ENCODE measurements at places on chromosomes 4 and X.
A peak's percentile ranks its signal among the peaks of the same experiment; 100 is the strongest.

DNA sequence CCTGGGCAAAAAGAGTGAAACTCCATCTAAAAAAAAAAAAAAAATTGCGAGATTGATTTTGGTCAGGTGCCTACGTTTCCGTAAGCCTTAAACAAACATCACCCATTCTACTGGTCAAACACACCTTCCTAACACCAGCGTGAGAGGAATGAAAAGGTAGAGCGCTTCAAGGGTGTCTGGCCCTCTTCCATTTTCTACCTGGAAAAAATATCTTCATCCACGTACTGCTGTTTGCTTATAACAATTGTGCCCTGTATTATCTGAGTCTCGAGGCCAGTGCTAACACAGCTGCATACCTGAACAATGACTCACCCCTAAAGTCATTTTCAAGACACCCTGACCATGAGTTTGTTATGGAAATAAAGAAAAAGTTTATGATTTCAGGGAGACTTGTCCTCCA, 13.9 kb downstream of the TMSB4X start:
- DNase-seq, result peak; percentile 91

DNA sequence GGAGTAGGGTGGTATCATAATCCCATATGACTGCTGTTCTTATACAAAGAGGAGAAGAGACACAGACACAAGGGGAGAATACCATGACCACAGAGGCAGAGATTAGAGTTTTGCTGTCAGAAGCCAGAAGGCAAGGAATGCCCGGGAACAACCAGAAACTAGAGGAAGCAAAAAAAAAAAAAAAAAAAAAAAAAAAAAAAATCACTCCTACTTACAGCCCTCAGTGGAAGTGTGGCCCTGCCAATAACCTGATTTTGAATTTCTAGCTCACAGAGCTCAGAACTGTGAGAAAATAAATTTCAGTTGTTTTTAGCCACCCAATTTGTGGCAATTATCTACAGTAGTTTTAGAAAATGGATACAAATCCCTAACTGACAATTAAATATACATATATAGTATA, 30.4 kb upstream of the UBE2NL start:
- no peak for DNase-seq

DNA sequence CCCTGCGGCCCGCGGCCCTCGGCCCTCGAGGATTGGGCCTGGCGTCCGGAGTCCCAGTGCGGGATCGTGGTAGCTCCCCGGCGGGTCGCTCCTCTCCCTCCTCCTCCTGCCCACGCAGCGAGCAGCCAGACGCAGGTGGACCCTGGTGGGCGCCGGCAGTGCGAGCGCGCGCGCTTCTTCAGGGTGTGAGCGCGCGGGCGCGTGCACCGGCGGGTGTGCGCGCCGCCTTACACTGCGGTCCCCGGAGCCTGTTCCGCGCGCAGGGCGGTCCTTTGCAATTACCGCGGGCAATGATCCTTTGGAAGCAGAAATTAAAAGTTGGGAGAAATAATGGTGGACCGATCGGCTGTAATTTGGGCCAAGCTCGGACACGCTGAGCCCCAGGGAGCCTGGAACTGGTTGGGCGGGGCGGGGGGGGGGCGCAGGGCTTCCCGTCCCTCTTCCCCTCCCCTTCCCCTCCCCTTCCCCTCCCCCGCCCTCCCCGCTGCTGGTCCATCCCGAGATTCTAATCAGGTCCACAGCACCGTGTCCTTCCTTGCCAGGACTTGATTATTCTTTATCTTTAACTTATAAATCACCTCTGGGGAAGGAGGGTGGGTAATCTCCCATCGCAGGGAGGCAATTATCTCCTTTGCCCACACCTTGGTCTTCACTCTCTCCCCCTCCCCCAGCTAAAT, 1.6 kb upstream of the NKX1-1 start:
- DNase-seq, result no peak

- DNase-seq, result no peak
These were observed 156.3 kb downstream of the CBR4 start for GRCh38 chr4:168853770-168854169.

DNA sequence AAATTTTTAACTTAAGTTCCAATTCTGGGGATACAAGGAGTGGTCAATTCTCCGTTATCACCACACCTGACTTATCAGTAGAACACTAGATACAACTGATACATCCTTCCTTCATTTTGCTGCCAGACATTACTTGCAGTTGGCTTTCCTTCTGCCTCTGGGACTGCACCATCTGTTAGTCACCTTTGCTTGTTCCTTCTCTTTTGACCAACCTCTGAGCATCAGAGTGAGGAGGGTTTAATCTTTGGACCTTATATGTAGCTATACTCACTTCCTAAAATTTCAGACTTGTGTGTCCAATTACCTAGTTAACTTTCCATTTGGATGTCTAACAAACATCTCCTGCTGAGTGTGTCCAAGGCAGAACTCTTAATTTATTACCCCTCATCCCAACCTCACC, 330.7 kb downstream of the PTTG2 start:
- DNase-seq, result no peak

DNA sequence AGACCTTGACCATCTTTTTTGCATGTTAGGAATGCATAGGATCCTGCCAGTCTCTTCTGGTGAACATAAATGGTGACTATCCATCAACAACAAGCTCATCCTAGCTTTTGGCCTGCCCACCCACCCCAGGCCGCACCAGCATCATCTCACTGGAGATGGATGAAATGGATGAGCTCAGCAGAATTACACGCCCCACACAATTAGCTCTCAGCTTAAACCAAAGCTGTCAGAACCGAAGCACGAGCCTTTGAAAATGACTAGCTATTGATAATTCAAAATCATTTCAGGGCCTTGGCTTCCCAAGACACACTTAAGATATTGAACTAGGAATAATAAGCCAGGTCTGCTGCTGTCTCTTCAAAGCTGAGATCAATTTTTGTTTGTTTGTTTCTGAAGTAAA, 62.5 kb upstream of the MND1 start:
- DNase-seq, result no peak

DNA sequence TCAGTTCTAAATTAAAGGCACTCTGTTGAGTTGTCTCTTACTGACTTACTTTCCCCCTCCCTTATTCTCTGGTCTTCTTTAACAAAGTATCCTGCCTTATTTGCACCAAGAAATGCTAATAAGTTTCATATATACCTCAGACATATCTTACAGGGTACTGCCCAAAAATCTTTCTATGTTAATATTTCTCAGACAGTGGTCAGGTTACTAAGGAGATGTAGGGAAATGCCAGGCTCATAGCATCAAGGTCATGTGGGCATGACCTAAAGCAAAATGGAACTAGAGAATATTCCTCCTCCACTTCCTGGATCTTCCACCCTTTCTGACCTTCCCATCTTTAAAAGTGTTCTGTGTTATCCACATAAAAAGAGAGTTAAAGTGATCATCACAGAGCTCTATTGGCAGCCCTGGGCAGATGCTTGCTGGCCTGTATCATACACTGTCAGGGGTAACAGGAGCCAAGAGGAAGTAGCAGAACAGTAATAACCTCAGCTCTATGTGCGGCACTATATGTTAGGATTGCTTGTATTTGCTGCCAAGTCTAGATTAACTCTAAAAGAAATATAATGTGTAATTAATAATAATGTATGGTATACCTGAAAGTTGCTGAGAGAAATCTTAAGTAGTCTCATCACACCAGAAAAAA, 74.3 kb downstream of the IQCM start:
- no peak for DNase-seq

DNA sequence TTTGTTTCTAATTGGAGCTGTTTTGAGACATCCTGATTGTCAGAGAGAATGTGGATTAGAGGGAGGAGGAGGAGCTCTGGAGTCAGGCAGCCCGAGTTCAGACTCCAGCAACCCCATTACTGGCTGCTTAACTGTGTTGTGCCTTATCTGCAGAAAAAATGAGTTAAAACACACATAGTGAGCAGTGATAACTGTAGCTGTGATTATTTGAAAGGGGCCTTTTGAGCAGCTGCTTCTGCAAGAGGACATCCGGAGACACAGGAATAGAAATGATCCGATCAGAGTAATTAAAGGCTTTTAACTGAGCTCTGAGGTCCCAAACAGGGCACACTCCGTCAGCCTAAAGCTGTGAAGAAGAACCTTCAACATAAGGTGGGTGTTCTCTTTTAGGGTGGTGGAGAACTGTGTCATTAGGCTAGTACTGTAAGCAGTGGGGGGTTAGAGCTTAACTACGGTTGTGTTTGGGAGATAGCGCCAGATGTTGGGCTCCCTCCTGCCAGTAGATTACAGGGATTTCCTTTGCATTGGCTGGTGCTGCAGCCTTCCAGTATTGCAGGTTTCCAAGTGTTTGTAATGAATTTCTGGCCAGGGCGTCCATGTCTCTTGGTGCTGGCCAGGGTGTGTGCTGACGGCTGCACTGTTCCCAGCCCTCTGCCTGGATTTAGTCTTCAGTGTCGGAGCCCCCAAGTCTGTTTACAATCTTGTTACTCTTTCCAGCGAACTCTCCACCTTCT, 24.3 kb downstream of the ADD1 start:
- no peak for DNase-seq

GRCh38 chrX:14420841-14421240, 108.5 kb upstream of the GLRA2 start:
- no peak for DNase-seq

- DNase-seq, result no peak
These were observed 45.0 kb downstream of the TEC start for GRCh38 chr4:48224606-48225005.

- DNase-seq, result no peak
These were observed 22.8 kb downstream of the STAP1 start for GRCh38 chr4:67581208-67581857.

GRCh38 chr4:187304133-187304532, 580.5 kb upstream of the FAT1 start:
- DNase-seq, result no peak

DNA sequence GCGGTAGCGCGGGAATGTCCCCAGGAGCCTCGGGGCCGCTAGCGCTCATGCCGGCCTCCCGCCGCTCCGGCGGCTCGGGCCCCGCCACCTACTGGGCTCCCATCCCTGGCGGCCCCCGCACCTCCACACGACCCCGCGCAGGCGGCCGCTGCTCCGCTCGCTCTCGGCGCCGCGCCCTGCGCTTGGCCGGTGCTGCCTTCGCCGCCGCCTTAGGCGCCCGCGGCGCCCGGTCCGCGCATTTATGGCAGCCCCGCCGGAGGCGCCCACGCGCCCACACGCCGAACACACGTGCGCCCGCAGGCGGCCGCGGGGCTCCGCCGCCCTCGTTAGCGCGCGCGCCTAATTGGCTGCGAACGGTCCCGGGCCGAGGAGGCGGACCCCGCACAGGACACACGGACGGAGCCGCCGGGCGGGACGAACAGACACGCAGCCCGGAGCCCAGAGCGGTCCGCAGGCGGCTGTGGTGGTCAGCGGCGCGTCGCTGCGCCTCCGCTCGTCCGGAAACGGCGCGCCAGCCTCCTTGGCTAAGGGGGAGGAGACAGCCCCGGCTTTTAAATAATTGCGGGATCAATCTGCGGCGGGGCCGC, at the start of gene NKX1-1:
Gene NKX1-1, minus strand, starts transcription at position 49 of the 587 bp plus-strand sequence. Its CDS starts 0 bp downstream, at position 49.
- DNase-seq, result no peak

DNA sequence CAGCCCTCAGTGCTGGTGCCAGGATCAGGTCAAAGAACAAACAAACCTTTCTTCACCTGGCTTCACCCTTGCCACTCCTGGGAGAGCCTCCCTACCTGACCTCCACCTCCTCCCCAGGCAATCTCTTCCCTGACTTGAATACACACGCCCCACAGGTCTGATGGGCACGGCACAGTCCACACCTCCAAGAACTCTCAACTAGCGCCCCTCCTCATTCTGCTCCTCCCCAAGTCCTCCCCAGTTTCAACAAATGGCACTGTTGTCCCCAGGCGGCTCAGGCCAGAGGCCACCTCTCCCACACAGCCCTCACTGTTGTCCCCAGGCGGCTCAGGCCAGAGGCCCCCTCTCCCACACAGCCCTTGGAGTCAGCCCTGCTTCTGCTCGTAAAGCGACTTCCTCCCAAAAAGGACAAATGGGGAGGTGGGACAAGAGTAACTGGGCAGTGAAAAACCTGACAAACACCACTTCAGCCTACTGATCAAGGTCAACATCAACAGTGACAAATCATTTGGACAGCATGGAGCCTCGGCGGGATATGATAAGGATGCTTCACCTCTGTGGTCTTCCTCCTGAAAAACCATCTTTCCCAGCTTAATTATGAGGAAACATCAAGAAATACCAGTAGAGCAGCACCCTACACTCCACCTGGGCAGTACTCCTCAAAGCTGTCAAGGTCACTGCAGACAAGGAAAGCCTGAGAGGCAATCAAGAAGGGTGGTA, 2.9 kb downstream of the LETM1 start:
- DNase-seq, result no peak

DNA sequence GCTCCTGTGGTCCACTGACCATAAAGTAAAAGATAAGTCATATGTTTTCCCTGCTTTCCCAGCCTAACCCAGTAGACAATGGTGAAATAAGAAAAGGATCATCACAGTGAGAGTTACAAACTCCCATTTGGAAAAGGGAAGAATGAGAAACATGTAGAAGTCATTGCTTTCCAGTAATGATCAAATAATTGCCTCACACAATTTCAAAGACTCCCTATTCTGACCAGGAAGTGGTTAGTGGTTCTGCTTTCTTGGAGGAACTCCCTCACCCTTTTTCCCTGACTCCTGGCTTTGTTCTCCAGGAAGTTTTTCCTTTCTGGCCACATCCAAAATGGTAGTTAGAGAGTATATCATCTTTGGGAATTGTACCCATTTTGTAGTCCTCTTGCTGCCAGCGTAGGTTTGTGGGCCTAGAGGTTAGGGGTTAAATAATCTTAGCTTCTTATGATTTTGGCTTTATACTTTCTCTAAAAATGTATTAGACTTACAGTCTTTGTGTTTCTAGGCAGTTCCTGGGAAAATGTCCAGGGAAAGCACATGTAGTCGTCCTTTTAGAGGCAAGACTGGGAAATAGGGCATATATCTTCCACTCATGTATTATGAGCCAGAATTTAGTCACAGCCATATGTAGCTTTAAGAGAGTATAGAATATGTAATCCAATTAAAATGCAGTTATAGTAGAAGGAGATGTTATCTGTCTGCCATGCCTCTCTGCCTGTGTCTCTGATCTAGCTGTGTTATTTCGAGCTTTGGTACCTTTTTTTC, 10.5 kb downstream of the VAMP7 start:
- DNase-seq, result no peak

- no peak for DNase-seq
These were observed 53.0 kb downstream of the HELT start for GRCh38 chr4:185071236-185071811.

GRCh38 chr4:182258441-182259000, 15.3 kb downstream of the TENM3 start:
- no peak for DNase-seq

DNA sequence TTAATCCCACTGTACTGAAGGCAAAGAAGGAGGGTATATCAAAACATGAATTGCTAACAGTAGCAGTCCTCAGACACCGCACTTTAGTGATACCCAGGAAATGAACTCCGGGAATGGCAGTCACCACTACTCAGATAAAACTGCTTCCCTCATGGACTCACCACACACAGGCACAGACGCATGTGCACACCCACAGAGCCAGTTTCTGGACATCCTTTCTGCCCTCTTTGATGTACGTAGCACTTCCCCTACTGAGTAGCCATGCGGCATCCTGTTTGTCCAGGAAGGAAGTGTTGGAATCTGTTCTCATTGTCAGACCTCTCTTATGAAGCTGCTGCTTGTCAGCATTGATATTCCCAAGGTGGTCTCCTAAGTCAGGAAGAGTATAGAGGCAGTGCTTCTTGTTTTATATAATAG, 95.7 kb downstream of the DCLK2 start:
- DNase-seq, result no peak

GRCh38 chr4:73193659-73194058, 64.9 kb downstream of the ANKRD17 start:
- no peak for DNase-seq
